ENCODE measurements at places on chromosomes 13 and 19.

- no peak for DNase-seq
Measured at GRCh38 chr13:108963846-108964600, 334.6 kb downstream of the MYO16 start.

- no peak for DNase-seq
Measured at GRCh38 chr19:30966486-30966885, 382.8 kb downstream of the TSHZ3 start.

- DNase-seq, result no peak
Measured at GRCh38 chr13:35345992-35346391, 130.5 kb downstream of the MAB21L1 start.

- no peak for DNase-seq
Measured at GRCh38 chr19:16449330-16449961, 22.3 kb downstream of the EPS15L1 start.

- DNase-seq, result no peak
Measured at GRCh38 chr19:28655054-28655453, 557.9 kb downstream of the UQCRFS1 start.

DNA sequence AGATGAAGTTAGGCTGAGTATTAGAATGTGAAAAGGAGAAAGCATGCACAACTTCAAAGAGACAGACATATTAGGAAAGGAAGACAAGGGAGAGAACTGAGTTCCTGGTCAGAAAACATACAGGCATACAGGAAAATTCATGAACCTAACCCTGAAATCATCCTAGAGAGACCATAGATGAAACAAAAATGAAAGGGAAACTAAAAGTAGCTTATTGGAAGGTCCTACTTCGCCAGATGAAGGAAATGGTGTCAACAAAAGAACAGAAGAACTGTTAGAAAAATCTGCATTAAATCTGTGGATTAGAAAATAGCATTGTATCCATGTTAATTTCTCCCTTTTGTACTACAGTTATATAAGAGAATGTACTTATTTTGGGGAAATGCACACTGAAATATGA lies 169.0 kb upstream of the UFM1 start:
- DNase-seq, result no peak

DNA sequence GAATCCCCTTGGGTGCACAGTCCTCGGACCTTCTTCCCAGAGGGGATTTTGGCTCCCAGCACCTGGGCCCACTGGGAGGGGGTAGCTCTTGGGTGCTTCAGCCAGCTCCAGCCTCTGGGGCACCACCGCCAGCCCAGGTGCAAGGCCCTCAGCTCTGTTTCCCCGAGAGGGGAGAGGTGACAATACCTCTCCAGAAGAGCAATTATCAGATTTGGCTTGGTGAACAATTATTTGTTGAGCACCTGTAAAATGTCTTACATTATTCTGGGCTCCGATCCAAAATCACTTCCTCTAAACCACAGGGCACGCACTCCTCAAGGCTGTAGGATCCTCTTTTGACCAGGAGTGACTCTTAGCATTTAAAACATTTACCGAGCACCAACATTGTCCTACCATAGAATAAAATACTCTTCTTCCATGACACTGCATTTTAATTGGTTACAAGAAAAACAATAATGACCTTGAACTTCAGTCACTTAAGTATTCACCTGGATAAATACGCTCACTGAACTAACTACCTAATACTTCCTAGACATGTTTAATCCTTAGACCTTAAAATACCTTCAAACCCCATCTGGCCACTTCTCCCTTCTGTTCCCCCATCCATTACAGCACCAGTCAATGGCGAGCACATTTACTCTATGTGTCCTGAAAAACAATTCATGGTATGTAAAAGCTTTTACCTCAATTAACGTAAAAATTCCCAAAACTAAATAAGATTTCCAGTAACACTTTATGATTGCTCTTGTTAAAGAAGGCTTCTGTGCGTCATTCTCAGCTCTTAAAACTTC lies 54.8 kb downstream of the ABCC4 start:
- no peak for DNase-seq

GRCh38 chr13:83666141-83666540 lies 216.1 kb downstream of the SLITRK1 start:
- no peak for DNase-seq

GRCh38 chr13:48600374-48601364 lies 53.1 kb upstream of the CYSLTR2 start:
- DNase-seq, result no peak

DNA sequence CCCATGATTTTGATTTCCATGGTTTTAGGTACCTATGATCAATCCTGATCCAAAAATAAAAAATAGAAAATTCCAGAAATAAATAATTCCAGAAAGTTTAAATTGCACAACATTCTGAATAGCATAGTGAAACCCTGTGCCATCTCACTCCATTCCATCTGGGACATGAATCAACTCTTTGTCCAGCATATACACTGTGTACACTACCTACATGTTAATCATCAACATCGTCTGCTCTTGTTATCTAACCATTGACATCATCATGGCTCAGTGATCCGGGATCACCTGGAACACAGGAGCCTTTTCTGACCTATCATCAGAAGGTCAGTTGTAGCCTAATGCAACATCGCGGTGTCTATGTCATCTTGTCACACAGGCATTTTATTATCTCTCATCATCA lies 75.6 kb downstream of the MYO16 start:
- no peak for DNase-seq

DNA sequence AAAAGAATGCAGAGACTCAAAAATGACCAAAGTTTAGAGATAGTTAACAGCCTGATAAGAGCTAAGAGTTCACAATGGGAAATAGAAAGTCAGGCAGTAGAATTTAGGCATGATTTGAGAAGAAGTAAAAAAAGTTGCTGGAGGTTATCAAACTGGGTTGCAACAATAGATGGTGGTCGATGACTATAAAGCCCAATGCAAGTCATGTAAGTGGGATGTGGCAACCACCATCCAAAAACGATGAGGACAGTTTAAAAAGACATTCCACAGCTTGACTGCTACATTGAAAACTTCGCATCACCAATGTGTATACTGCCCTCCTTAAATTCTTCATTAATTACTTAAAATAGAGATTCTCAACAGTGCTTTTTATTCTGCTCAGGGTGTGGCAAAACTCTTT lies 19.7 kb downstream of the ELF1 start:
- no peak for DNase-seq

- DNase-seq, result peak; percentile 29
Measured at GRCh38 chr19:35044317-35045117, 3.0 kb downstream of the HPN start.

DNA sequence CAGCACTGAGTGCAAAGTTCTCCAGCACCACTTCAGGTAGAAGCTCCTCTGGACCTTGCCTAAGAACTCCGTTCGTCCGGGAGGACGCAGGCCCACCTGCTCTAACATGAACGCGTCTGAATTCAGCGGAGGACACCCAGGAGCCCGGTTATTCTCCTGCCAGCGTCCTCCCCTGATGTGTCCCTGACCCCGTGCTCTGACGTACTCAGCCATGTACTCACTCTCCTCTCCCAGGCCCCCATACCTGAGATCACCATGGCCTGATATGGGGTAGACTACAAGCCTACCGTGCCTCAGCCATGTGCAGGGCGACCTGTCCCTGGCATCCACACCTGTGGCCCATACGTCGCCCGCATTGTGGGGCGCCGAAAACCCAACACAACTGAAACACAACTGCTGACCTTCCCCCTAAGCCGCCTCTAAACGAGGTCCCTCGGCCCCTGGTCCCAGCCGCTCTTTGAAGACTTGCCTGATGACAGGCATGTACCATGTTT lies 744 bp upstream of the ZNF584 start:
- no peak for DNase-seq

- DNase-seq, result no peak
Measured at GRCh38 chr19:39507715-39508364, 7.1 kb upstream of the SELENOV start.

GRCh38 chr13:47004027-47004426 lies 107.2 kb upstream of the HTR2A start:
- DNase-seq, result no peak

GRCh38 chr13:113258321-113259054 lies 38.6 kb upstream of the LAMP1 start:
- no peak for DNase-seq

DNA sequence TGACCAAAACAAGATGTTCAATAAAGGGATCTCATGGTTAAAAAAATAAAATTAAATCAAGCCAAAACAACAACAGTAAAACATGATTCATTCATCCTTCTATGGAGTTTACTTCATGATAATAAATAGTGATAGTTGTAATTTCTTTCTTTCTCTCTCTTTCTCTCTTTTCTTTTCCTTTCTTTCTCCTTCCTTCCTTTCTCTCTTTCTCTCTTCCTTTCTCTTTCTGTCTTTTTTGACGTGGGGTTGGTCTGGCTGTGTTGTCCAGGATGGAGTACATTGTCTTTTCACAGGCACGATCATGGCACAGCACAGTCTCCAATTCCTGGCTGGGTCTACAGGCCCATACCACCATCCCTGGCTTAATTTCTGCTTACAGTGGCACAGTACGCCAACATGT lies 29.1 kb upstream of the PCCA start:
- DNase-seq, result no peak

DNA sequence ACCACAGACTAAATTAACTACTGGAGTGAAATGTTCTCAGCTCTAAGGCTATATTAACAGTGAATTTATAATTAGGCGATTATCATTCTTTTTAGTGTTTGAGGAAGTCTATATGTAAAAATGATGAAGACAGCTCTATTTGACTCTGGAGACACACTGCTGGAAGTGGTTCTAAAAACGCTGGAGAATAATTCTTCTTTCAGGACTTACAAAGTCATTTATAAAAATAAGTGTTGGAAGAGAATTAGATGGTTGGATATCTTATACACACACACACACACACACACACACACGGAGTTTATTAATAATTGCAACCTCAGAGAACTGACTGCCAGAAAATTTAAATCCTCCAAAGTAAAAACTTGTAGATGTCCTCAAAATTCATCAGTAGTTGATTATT lies 1171.3 kb downstream of the EFNB2 start:
- no peak for DNase-seq

DNA sequence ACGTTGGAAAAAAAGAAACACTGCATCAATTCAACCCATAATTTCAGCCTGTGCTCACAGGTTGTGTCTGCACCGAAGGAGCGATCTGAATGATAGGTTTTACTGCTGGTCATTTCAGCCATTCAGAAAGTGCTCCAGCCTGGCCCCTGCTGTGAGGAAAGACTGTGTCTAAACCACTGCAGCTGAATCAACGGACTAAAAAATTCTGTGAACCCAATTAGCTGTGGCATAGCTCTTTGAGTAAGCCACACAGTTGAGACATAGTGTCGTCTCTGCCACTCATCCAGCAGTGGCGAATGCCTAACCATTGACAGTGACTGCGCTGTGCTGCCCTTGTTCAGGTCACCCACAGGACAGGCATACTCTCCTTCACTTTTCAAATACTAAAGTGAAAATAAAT lies 179.8 kb downstream of the COG6 start:
- DNase-seq, result no peak

GRCh38 chr19:2841855-2842574 lies 740 bp downstream of the ZNF555 start:
- DNase-seq, result no peak

GRCh38 chr13:114025405-114025713 lies 51.5 kb upstream of the C13orf46 start:
- DNase-seq, result no peak

DNA sequence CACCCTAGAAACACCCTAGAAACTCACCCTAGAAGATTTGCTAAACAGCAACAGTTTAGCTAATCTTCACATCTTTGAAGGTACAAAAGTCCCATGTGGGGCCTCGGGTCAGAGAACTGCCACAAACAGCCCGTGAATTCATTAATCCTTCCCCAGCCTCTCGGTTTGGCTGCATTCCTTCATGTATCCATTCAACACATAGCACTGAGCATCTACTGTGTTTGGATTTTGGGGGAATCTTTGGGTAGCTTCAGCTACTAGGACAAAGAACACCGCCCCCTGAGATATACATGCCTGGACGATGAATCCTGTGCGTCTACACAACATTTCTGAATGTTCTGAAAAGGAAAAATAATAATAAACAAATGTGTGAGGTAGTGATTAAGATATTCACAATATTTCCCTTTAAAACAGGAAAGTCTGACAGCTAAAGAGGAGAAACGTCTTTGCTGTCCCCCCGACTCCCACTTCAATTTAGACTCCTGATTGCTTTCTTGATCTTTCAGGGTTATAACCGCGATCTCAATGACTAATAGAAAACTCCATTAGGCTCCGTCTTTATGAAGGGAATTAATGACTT lies 63.5 kb downstream of the ALOX5AP start:
- DNase-seq, result no peak

GRCh38 chr13:25169356-25169755 lies 2.7 kb downstream of the AMER2 start:
- no peak for DNase-seq

DNA sequence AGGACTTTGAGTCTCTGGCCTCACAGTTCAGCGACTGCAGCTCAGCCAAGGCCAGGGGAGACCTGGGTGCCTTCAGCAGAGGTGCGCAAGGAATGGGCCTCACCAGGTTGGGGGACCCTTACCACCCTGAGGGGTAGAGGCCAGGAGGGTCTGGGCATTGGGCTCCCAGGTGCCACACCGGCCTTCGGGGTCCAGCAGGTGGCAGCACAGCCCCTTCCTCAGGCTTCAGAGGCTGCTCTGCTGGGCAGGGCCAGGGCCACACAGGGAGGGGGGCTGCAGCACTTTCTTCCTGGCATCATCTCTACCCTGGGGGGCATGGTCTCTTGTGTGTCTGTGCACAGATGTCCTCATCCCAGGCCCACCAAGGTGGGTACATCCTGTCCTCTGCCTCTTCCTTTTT lies 12.9 kb downstream of the PIN1 start:
- DNase-seq, result no peak

DNA sequence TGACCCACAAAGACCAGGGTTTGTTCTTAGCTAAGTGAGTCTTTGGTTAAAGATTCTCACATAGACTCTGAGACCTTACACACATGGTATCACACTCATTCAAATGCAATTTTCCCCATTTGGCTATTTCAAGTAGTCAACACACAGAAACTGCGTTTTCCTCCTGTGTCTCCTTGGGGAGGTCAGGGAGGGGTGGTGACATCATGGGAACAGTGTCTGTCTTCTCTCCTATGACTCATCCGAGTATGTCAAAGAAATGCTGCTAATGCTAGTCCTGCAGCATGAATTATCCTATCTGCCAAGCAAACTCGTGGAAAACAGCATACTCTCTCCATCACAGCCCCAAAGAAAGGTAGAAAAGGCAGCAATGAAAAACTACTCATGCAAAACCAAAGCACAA lies 100.2 kb downstream of the ENOX1 start:
- no peak for DNase-seq

Data from stimulated activated CD4-positive, alpha-beta T cell treated with anti-CD3 and anti-CD28 coated beads, Interleukin-15, amount 100 ng/mL, for 1 hour (primary cell).